ENCODE measurements at places on chromosomes 1 and 21. TPM values are rescaled to one million over a fixed set of nuclear protein-coding genes. Genes with fewer than 3 reads are reported as not detected.

GRCh38 chr1:90720145-90720636 is 3.1 kb upstream of the BARHL2 start:
- no peak for DNase-seq

GRCh38 chr1:15574741-15575140 is 10.1 kb downstream of the AGMAT start:
- DNase-seq, result no peak

DNA sequence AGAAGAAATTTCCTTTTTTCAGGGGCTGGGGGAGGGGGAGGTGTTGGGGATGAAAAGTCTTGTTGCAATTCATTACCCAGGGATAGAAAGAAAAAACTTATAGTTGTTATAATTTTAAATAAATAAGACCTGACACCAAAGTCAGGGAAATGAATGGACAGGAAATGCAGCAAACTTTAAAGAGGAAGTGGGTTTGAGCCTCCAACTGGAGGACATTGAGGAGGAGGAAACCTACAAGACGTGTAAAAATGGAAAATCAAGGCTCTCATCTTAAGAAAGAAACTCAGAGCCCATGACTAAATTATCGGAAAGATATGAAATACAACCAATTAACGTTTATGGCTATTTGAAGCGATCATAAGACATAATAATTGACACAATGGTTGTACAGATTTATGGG is 54.4 kb downstream of the NIBAN1 start:
- DNase-seq, result no peak

DNA sequence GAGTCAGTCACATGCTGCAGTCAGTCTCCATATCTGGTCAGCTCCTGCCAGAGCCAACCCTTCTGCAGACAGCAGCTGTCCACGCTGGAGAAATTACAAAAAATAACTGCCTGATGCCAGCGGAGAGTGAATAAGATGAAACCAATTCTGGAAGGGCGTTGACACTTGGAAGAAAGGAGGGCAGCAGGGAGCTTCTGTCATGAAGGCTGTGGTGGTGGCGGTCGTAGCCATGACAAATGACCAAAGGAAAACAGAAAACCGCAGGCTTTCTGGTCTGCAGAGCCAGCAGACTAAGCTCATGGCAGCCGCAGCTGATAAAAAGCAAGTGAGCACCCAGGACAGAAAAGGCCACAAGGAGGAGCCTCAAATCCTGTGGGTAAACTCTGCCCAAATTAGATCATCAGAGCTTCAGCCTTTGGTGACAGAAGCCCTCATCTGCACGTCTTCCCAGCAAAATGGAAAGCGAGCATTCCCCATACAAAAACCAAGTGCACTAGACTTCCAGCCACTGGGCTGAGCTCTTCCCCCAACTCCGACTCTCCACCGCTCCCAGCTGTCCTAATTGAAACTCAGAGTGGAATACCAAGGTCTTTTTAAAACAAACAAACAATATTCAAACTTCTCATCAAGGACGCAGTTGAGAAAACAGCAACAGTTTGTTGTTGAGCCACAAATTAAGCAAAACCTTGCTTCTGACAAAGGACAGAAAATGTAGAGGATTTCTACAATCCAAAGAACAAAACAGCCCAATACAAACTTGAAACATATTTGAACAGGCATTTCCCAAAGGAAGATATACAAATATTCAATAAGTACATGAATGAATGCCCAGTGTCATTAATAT is 28.7 kb downstream of the RSPH1 start:
- no peak for DNase-seq

DNA sequence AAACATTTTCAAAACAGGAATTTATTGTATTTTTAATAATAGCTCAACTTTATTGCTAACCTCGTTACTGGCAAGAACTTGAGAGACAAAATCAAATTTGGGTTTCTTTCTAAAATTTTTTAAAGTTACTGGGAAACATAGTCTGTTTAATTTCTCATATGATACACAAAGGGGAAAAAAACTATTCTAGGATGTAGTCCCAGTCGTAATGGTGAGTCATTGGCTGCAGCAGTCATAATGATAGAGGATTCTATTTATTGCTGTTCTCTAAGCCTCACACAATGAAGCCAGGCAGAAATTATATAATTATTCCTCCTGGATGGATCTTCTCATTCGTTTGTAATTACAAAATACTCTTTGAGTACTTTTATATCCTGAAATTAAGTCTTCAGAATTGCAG is 326.5 kb upstream of the SGIP1 start:
- DNase-seq, result no peak

LYPD8 gene
- not detected for total RNA-seq

OR2W3 gene
- total RNA-seq, result not detected

DNA sequence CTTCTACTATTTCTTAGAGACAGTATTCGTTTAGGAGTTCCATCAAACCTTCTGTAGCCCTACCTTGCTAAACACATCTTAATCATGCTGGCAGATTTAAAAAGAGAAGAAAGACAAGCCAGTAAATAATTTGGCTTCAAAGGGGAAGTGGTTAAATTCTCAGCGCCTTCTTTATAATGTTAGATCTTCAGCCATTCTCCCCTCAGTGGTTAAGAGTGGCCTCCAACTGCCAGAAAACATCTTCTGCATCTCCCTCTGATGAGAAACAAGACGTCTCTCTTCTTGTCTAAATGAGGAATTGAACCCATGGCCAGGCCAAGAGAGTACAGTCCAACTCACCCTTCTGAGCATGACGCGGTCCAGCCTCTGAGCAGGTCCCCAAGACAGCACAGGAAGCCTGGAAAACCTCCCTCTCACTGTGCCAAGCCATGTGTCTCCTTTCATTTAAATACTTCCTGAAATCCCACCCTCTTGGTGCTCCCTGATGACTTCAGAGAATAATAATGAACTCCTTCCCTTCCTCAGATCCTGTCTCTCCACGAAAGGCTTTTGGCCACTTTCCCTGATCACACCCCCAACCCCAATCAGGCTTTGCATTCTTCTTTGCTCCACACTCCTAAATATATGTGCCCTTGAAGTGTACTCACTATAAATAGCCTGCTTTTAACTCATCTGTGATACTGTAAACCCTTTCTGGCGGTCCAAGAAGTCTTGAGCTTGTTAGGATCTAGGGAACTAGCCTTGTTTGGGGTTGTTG is 16.4 kb upstream of the LRRC52 start:
- no peak for DNase-seq

NUAK2 gene
- 32.8 TPM for total RNA-seq

GRCh38 chr1:172002725-172003345 is 161.5 kb downstream of the DNM3 start:
- DNase-seq, result peak; percentile 37

DNA sequence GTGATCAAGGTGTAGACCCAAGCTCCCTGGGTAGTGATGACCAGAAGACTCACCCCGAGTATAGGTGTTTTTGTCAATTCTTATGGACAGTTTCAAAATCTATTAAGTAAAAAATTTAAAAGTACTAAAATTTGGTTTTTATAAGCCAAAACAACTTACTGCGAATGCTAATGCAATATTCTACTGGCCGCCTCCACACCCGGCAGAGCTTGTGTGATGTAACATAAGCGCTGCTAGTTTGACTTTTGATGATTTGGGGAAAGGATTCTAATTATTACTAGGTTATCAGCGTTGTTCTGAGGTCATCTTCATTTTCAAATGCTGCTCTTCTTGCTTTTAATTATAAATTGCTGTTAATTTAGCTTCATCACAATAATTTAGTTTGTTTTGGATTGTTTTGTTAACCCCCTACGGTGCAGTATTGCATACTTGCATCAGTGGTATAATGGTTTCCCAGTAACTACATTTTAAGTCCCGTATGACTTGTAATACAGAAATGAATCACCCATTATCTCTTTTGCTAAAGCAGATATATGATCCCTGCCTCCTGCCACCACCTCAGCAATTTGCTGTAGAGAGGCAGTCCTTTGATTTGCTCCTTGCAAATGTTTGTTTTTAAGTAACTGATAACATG is 178.0 kb downstream of the SDCCAG8 start:
- DNase-seq, result no peak

- no peak for DNase-seq
Measured at GRCh38 chr1:115336741-115337140, 1.3 kb downstream of the NGF start.

DNA sequence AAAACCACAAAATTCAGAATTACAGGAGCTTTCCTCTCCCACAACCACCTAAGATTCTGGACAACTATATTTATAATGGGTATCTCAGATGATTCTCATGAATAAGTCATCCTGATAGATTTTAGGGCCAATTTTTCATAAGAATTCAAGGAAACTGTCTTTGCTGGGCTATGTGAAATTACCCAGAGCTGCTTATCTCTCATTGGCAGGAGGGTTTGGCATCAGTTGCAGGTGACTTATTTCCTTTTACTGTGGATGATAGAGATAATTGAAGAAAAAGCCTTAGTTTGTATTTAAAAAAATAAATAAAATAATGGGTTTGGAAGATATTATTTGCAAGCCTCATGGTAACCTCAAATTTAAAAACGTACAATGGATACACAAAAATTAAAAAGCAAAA is 38.2 kb upstream of the WDR26 start:
- DNase-seq, result no peak

GRCh38 chr1:234545517-234546386 is 64.2 kb downstream of the IRF2BP2 start:
- no peak for DNase-seq

GRCh38 chr1:237141502-237141901 is 99.5 kb downstream of the RYR2 start:
- DNase-seq, result no peak

DNA sequence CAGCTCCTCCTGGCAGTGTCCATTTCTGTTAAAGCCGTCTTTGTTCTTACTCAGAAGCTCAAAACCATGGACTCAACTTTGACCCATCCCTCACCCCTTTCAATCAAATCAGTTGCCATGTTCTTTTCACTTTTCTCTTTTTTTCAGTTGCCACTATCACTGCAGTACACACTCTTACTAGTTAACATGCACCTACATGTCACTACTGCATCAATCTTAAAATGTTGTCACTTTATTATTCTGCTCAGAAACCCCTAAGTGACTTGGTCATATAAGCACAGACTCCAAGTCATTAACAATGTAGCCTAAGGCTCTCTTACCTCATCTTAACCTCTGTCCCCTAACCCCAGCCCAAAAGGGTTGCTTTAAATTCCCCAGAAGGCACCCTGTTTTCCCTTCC is 9.0 kb downstream of the ZNF697 start:
- DNase-seq, result no peak

GRCh38 chr1:186681121-186681520 is 898 bp upstream of the PTGS2 start:
- DNase-seq, result no peak

DNA sequence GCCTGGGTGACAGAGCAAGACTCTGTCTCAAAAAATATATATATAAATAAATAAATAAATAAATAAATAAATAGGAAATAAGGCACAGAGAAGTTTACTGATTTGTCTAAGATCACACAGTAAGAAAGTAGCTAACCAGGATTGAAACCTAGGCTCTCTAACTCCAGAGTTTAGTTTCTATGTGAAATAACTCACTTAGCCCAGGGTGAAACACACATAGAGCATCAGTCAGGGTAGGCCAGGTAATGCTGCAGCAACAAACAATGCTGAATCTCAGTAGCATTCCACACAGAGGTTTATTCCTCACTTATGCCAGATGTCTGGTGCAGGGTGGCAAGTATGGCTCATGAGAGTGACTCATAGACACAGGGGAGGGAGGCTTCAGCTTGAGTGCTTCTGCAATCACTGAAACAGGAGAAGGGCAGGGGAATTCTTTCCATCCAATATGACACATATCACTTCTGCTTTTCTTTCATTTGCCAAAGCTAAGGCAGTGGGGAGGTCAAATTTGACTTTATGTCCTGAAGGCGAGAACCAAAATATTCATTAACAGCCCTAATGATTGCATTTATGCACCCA is 37.1 kb upstream of the KANK4 start:
- no peak for DNase-seq

NUF2 gene
- 1.7 TPM for total RNA-seq

GRCh38 chr1:178037510-178038253 is 56.2 kb upstream of the RASAL2 start:
- DNase-seq, result no peak

LY9 gene
- total RNA-seq, result 131 TPM

S100A16 gene
- total RNA-seq, result not detected

GRCh38 chr1:191508239-191508638 is 650.0 kb upstream of the RGS18 start:
- no peak for DNase-seq

GRCh38 chr1:47725511-47725991 is 271.6 kb downstream of the TRABD2B start:
- DNase-seq, result no peak

DNA sequence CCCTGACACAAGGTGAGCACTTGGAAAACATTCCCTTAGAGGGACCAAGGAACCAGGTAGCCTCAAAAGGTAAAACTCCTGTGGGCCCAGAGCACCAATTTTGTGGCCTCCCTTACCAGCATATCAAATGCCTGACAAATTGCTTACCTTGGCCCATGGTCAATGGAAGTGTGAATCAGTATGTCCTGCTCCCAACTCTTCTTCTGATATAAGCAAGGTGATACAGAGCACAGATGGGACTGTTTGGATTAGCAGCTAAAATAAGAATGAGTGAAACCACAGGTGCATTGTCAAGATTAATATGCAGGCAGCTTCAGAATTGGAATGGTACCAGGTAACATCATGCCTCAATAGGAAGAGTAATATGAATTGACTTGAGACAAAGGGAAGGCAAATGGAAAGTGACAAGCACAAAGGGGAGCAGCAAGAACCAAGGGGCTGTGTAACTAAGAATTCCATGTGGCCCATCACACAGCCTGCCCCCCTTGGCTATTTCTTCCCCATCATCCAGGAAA is 156.8 kb upstream of the KCND3 start:
- DNase-seq, result no peak

GRCh38 chr1:48943826-48944225 is 167.1 kb upstream of the BEND5 start:
- DNase-seq, result no peak

DNA sequence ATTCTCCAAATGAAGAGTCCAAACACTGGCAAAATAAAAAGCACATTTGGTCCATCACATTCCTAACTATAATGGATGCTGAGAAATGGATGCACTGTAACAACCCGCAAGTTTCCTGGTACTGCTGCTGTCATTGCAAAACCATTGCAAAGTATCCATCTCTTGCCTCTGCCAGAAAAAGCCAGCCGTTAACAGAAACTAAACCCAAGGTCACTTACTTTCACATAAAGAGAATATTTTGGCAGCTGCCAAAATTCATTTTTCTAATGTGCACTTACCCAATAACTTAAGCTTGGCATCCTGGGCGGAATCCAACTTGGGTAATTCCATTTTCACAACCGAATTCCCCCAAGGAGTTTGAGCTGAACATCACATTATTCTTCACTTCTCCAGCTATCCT is 77.0 kb upstream of the LRRC8D start:
- DNase-seq, result no peak
